IMR-90 (cell line): ENCODE measurements at places on chromosomes 3 and 15.
A peak's percentile ranks its signal among the peaks of the same experiment; 100 is the strongest.

DNA sequence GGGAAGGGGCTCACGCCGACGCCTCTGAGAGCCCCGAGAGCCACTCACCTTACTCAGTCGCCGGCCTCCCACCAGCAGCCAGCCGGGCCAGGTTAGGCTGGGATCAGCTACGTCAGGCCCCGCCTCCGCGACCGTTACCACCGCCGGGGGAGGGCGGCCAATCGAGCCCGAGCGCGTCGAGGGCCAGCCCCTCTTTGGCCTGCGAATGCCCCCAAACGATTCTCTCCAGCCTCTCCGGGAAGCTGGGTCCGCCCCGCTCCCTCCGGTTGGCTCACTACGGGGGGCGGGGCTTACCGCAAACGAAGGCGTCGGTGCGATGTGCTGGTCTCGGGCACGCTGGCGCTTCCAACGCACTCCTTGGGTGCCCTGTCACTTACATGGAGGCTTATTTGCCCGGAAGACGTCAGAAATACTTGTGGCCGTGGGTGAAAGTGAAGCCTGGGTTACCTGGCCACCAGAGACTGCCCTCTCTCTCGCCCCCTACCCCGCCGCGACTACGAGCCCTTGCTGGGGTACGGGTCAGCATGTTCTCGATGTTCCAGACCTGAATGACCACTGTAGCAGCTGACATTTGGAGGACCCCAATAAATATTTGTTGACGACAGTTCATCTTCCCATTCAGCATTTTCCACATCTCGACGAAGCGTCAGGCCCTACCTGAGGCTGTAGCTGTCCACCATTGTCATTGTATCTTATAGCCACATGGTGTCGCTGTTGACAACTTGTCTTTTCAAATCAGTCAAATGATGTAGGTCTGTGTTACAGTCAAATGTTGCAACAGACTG lies at the start of gene CEP70:
TSS of gene CEP70 (minus strand) at position 111 of the 785 bp plus-strand sequence. CDS start 21,333 bp downstream, outside the sequence.
- peak; percentile 95 for DNase-seq
- H3K4me1 ChIP-seq, result no peaks in the 10 kb centered on the region
- H3K27ac ChIP-seq, result peak within 1 kb of the TSS; percentile 58

- no peak overlapping the region for H3K4me3 ChIP-seq
- no peaks in the 10 kb centered on the region for H3K4me1 ChIP-seq
- no peaks in the 10 kb centered on the region for H3K27me3 ChIP-seq
- no peak overlapping the region for H3K27ac ChIP-seq
These were observed 525.5 kb upstream of the BCHE start for GRCh38 chr3:166362698-166363097.

DNA sequence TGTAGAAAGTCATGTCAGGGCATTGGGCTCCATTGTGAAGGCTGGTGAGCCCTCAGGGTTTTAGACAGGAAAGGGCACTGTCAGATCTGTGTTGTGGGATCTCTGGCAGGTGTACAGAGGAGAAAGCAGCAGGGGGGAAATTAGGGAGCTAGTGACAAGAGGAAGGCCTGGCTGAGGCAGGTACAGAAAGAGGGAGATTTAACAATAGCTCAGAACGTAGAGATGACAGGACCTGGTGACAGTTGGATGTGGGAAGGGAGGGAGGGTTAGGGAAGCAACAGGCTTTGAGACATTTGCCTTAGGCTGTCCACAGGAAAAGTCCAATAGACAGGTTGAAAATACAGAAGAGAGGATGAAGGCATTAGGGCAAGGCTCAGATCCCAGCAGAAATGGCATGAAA lies 288.1 kb downstream of the EPHB1 start:
- no peak overlapping the region for H3K4me3 ChIP-seq
- DNase-seq, result no peak
- H3K27ac ChIP-seq, result no peak overlapping the region

GRCh38 chr3:13150624-13151023 lies 77.4 kb upstream of the IQSEC1 start:
- peaks cover 12% of the 10 kb centered on the region; the same call in 1 of the 2 replicates for H3K27me3 ChIP-seq
- H3K36me3 ChIP-seq, result no peaks in the 10 kb centered on the region
- H3K4me1 ChIP-seq, result no peaks in the 10 kb centered on the region
- H3K4me3 ChIP-seq, result no peak overlapping the region
- no peak overlapping the region for H3K27ac ChIP-seq

- H3K27ac ChIP-seq, result no peak overlapping the region
- H3K36me3 ChIP-seq, result peaks cover 3% of the 10 kb centered on the region; the same call in 1 of the 2 replicates
- H3K4me1 ChIP-seq, result no peaks in the 10 kb centered on the region; the same call in 1 of the 2 replicates
- DNase-seq, result no peak
- no peak overlapping the region for H3K4me3 ChIP-seq
These were observed 76.1 kb upstream of the CMSS1 start for GRCh38 chr3:99741588-99741987.

- no peak overlapping the region for H3K4me3 ChIP-seq
- no peaks in the 10 kb centered on the region for H3K27me3 ChIP-seq
- H3K27ac ChIP-seq, result no peak overlapping the region
These were observed 63.7 kb downstream of the PRICKLE2 start for GRCh38 chr3:64161481-64161952.

DNA sequence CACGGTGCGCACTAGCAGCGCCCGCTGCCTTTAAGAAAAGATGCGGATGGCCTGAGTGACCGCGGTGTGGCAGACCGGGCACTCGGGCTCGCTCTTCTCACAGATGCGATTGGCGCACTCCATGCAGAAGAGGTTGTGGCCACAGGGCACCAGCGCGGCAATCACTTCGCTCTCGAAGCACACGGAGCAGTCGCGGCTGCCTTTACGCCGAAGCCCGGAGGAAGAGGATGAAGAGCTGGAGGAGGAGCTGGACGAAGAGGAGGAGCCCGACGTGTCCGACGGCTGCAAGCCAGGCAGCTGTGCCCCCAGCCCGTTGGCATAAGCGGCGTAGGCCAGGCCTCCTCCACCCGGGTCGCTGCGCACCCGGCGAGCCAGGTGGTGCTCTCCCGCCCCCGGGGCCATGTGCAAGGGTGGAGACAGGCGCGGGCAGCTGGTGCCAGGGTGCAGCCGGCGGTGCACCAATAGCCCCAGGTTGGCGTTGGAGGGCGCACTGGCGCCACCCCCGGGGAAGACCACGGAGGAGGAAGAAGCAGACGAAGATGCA lies 2.6 kb downstream of the MEX3B start:
- H3K4me1 ChIP-seq, result peaks cover 7% of the 10 kb centered on the region
- DNase-seq, result no peak
- H3K4me3 ChIP-seq, result peak overlapping the region; percentile 92
- no peaks in the 10 kb centered on the region for H3K27me3 ChIP-seq
- H3K27ac ChIP-seq, result peak overlapping the region; percentile 90
- H3K36me3 ChIP-seq, result peaks cover 14% of the 10 kb centered on the region; the same call in 1 of the 2 replicates

DNA sequence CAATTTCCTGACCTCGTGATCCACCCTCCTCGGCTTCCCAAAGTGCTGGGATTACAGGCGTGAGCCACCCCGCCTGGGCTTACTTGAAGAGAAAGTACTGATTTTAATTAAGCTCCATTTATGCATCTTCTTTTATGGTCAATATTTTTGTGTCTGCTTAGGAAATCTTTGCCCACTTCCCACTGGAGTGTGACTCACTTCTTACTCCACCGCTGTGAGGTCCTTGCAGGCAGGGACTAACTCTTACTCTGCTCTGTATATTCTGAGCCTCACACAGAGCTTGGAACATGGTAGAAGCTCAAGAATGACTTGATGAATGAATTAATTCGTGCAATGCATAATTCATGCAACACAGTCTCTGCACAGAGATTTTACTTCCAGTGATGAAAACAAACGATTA lies 2.9 kb upstream of the TM4SF19 start:
- no peak overlapping the region for H3K4me3 ChIP-seq
- H3K27me3 ChIP-seq, result no peaks in the 10 kb centered on the region
- no peaks in the 10 kb centered on the region for H3K4me1 ChIP-seq
- H3K36me3 ChIP-seq, result peaks cover 3% of the 10 kb centered on the region; the same call in 1 of the 2 replicates
- H3K27ac ChIP-seq, result no peak overlapping the region

DNA sequence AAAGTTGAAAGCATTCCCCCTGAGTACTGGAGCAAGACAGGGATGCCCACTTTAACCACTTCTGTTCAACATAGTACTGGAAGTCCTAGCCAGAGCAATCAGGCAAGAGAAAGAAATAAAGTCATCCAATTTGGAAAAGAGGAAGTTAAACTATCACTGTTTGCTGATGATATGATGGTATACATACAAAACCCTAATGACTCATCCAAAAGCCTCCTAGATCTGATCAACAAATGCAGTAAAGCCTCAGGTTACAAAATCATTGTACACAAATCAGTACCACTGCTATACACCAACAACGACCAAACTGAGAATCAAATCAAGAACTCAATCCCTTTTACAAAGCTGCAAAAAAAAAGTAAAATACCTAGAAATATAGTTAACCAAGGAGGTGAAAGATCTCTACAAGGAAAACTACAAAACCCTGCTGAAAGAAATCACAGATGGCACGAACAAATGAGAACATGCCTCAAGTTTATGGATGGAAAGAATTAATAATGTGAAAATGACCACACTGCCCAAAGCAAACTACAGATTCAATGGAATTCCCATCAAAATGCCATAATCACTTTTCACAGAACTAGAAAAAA lies 40.3 kb downstream of the RPL39L start:
- H3K4me3 ChIP-seq, result no peak overlapping the region
- H3K4me1 ChIP-seq, result peaks cover 5% of the 10 kb centered on the region
- H3K27ac ChIP-seq, result no peak overlapping the region
- no peaks in the 10 kb centered on the region for H3K27me3 ChIP-seq
- no peaks in the 10 kb centered on the region for H3K36me3 ChIP-seq

DNA sequence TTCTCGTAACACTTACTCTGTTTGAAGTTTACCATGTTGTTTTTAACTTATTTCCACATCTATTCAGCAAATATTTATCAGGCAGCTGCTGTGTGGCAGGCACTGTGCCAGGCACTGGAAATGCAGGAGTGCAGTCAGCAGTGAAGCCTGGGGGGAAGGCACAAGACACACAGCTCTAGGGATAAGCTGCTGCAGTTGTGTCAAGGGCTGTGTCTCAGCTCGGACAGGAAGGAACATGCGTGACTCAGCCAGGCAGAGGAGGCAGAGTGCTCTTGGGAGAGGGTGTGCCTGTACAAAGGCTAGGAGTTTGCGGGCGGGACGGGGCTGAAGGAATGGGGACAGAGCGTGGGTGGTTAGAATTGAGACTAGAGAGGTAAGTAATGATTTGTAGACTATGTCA lies 24.7 kb downstream of the LYSMD4 start:
- H3K27me3 ChIP-seq, result no peaks in the 10 kb centered on the region
- H3K4me3 ChIP-seq, result no peak overlapping the region
- H3K27ac ChIP-seq, result no peak overlapping the region
- peaks cover 27% of the 10 kb centered on the region for H3K36me3 ChIP-seq

DNA sequence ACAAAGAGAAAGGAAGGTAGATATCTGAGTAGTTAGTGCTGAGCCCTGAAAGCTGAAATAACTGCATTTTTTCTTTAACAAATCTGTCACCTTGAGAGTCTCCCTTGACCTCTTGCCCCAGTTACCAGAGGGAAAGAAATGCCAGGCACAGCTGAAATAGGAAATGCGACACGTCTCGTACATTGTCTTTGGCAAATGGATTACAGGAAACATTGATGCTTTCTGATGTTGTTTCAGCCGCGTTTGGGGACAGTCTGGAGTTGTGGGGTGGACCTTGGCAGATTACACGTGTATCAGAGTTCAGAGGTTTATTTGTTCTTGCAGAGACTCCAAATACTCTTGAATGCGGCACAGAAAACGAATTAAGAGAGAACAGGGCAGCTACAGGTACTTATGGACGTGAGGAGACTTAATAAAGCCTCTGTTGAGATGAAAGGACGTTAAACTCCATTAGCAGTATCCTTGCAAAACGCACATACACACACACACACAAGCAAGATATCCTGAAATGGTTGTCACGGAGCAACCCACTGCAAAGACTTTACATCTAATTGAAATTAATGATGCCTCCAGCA lies 272.8 kb upstream of the RORA start:
- no peaks in the 10 kb centered on the region for H3K36me3 ChIP-seq
- H3K4me3 ChIP-seq, result no peak overlapping the region
- H3K27ac ChIP-seq, result no peak overlapping the region
- no peak for DNase-seq
- H3K27me3 ChIP-seq, result peaks cover 3% of the 10 kb centered on the region; the same call in 1 of the 2 replicates

DNA sequence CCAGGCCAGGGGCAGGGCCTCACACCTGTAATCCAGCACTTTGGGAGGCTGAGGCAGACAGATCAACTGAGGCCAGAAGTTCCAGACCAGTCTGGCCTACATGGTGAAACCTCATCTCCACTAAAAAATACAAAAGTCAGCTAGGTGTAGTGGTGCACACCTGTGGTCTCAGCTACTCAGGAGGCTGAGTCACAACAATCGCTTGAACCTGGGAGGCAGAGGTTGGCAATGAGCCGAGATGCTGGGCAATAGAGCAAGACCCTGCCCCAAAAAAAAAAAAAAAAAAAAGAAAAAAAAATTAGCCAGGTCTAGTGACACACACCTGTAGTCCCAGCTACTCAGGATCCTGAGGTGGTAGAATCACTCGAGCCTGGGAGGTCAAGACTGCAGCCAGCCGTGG lies 18.8 kb downstream of the MYO9A start:
- H3K4me1 ChIP-seq, result peaks cover 3% of the 10 kb centered on the region; the same call in 1 of the 2 replicates
- no peaks in the 10 kb centered on the region for H3K27me3 ChIP-seq
- DNase-seq, result no peak
- no peak overlapping the region for H3K27ac ChIP-seq
- no peaks in the 10 kb centered on the region for H3K36me3 ChIP-seq

DNA sequence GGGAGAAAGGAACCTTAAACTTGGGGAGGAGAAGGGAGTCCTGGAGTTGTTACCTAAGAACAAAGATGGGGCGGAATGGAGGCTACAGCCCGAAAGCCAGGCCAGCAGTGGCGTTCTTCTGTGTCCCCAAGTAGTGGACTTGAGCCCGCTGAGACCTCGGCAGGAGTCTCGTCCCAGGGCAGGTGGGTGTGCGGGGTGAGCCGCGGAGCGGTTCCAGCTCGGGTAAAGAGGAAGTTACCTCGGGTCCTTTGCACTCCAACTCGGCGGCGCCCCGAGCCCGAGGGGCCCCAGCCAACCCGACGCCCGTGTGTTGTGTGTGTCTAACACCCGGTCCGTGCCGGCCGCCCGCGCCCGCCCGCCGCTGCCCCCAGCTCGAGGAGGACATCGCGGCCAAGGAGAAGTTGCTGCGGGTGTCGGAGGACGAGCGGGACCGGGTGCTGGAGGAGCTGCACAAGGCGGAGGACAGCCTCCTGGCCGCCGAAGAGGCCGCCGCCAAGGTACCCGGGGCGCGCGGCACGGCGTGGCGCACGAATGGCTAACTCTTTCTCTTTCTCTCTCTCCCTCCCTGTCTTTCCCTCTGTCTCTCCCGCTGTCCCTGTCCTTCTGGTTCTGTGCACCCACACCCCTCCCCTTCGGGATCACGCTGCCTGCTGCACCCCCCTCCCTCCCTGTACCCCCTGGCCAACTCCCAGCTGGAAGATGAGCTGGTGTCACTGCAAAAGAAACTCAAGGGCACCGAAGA lies 959 bp downstream of the TPM1 start:
- no peaks in the 10 kb centered on the region for H3K27me3 ChIP-seq
- no peak for DNase-seq
- H3K36me3 ChIP-seq, result peaks cover 29% of the 10 kb centered on the region
- peak overlapping the region; percentile 87 for H3K27ac ChIP-seq
- H3K4me1 ChIP-seq, result peaks cover 14% of the 10 kb centered on the region

- no peak overlapping the region for H3K27ac ChIP-seq
- no peaks in the 10 kb centered on the region for H3K4me1 ChIP-seq
- DNase-seq, result no peak
- no peak overlapping the region for H3K4me3 ChIP-seq
These were observed 2.0 kb downstream of the MESP1 start for GRCh38 chr15:89749054-89749453.
